Fibroblast of villous mesenchyme (primary cell): ENCODE measurements at places on chromosomes 6 and 20. TPM values are rescaled to one million over a fixed set of nuclear protein-coding genes. Genes with fewer than 3 reads are reported as not detected.

RNF217 gene
- 24.5 and 25.5 TPM in 2 replicates for total RNA-seq

GRCh38 chr6:22638320-22638719 is 69.0 kb downstream of the HDGFL1 start:
- DNase-seq, result no peak

DNA sequence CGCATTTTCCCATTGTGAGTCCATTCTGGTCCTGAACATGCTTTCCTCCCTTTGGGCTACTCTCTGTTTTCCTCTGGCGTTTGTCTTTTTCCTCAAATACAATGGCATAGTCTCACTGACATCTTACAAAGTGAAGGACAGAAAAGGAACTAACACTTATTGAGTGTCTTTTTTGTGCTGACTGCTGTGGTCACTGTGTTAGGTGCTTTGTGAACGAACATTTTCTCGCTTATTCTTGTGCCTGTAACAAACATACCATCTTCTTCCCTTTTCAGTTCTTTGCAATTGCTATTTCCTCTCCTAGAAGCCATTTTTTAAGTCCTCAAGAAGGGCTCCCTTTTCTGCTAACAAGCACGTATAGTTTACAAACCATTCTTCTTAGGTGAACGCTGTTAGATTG is 15.4 kb downstream of the FIG4 start:
- no peak for DNase-seq

DNA sequence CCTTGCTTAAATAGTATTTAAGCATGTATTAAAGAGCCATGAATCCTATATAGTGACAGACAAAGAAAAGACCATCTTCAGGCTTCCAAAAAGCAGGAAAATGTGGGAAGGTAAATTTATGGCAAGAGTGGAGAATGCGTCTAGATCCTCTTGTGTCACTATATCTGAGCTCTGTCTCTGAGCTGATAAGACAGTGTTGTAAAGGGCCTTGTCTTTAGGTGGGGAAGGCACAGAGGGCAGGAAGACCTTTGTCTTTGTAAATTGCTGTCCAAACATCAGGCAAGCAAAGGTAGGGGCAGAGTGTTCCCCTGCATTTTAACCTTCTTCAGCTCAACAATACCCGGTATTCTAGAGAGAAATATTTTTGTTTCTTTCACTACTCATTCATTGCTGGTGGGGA is 33.9 kb upstream of the MBOAT1 start:
- DNase-seq, result no peak

DNA sequence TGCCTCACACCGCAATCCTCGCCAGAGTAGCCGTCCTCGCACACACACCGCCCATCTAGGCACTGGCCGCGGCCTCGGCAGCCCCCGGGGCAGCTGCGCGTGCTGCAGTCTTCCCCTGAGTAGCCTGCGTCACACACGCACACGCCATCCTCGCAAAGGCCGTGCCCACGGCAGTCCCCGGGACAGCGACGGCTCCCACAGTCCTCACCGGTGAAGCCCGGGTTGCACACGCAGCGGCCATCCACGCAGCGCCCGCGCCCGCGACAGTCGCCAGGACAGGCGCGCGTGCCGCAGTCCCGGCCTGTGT is 13.1 kb downstream of the TNXB start:
- DNase-seq, result no peak

TTBK1 gene
- not detected in 2 replicates for total RNA-seq

DNA sequence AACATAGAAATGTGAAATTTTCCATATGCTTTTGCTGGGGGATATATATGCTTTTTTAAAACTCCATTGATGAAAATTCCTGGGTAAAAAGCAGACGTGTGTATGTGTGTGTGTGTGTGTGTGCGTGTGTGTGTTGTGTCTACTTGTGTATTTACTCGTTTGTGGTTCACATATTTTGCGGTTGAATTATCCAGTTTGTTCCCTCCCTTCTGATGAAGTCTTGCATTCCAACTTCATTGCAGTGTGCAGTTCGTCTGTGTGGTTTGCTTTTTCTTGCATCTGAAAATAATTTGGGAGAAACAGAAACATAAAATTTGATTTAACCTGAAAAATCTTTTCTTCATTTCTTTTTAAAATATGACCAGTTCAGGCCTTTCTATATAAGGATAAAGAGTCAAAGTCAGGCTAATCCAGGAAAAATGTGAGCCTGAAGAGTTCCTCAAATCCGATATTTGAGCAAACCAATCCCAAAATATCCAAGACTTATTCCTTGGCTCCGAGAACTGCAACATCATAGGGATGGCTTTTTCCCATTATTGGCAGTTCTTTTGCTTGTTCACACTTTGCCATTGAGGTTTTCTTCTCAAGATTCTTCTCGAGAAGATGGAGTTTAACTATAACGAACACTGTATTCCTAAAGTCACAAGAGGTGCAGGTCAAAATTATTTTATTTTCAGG is 202.2 kb upstream of the CCN2 start:
- DNase-seq, result peak; percentile 94

DNA sequence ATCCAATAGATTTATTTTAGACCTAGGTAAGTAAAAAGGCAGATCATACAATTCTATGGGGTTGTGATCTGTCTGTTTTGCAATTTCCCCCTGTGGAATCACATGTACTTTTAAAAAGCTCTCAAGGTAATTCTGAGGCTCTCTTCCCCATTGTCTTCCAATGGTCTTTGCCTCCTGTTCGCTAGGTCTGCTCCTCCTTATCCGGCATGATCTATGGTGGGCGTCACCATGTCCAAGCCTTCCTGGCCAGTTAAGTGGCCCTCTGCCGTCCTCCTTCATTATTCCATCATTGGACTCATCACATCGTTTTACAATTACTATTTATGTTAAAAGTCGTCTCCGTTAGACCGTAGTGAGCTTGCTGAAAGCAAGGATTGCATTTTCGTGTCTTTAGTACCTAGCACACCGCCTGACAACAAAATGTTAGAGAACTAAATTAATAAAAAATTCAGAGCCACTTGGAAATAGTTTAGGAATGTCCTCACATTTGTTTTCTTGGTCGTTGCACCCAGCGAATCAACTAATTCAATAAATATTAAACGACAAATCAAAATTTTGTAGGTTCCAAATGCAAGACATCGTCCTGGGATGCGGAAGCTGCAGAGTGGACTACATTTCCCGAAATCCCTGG is 2.2 kb upstream of the STXBP5 start:
- DNase-seq, result peak; percentile 37

DNA sequence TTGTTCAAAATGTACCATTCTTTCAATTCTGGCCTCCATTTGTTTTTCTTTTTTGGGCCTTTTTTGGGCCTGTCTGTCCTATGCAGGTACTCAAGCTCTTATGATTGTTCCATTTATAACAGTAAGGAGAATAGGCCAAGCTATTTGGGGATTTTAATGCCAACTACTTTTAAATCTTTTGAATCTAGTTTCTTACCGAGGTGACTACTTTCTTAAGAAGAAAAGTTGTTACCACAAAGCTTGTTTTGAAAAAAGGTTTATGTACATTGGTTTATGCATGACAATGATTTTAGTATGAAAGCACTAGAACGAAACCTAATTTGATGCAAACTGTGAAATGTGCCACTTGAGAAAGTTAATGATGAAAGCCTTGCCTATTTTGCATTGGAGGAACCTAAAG is 98.3 kb upstream of the MTHFD1L start:
- DNase-seq, result no peak

SYCP2 gene
- 1.6 and 3.0 TPM in 2 replicates for total RNA-seq

RNF182 gene
- 3.2 and 6.9 TPM in 2 replicates for total RNA-seq
